ENCODE measurements at places on chromosomes 1 and 21.

- no peak for DNase-seq
These were observed 1.3 kb downstream of the ADAMTS1 start for GRCh38 chr21:26843933-26844257.

DNA sequence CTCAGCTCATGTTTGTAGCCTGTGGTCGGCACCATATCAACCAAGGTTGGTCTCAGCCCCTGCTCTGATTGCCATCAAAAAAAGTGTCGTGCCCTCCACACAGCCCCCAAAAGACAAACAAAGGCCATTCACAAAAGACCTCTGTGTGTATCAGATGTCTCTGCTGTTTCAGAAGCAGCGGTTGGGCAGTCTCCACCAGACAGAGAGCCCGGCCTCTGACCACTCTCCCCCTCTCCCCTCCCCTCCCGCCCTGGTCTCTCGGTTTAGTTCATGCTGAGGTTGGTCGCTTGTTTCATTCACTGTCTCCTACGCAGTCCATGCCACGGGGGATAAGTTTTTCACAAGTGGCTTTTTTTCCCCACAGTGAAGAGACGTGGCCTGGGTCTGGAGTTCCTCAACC is 27.1 kb downstream of the ACTA1 start:
- DNase-seq: no peak

- DNase-seq: no peak
These were observed 197.5 kb upstream of the KIAA0040 start for GRCh38 chr1:175390081-175390481.

GRCh38 chr1:210600421-210601159 is 271.9 kb downstream of the HHAT start:
- no peak for DNase-seq

GRCh38 chr1:165434281-165434680 is 10.6 kb downstream of the RXRG start:
- DNase-seq: no peak

DNA sequence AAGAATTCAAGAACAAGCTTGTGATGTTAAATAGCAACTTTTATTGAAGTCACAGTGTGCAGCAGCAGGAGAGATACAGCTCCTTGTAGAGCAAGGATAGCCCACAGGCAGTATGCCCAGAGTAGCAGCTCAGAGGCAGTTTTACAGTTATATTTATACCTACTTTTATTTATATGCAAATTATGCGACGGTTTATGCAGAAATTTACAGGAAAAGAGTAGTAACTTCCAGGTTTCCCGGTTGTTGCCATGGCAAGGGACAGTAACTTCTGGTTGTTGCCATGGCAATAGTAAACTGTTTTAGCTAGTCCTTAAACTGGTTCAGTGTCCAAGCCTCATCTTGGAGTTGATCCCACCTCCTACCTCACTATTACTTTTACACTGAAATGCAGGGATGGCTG is 344.6 kb upstream of the LYPLAL1 start:
- no peak for DNase-seq

- no peak for DNase-seq
These were observed 3.3 kb downstream of the RAVER2 start for GRCh38 chr1:64748222-64748621.

DNA sequence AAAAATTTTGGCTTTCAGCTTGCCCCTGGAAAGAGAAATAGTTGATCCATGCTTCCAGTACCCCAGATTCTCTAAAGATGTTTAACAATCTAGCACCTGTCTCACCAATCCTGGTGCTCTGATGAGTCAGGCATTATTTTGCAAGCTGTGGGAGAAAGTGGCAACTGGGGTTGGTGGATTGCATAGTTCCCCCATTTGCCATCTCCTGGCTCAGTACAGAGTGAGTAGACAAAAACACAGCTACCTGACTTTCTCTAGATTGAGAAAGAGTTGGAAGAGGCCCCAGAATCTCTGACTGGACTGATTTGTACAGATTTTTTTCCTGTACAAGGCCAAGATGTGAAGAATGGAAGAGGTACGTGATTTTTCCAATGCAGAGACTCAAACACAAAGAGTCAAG is 75.1 kb upstream of the NEGR1 start:
- no peak for DNase-seq

GRCh38 chr1:180194546-180195207 is 35.4 kb upstream of the LHX4 start:
- DNase-seq: peak; percentile 38

DNA sequence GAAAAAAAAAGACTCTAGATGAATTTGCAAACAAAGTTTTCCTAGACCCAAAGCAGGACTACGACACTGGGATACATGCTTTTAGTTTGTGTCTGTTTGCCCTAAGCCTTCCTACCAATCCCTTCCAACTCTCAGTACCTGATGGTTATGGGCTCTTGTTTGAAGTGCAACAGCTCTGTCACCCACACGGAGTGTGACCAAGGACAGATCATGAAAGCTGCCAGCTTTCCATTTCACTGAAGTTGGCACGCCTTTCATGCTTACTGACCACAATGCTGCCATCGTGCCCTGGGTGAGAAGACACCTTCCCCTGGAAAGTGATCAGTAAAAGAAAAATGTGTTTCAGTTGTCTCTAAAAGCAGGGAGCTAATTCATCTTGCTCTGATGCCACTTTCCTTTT is 312.5 kb upstream of the PTBP2 start:
- no peak for DNase-seq

- no peak for DNase-seq
These were observed 26.8 kb upstream of the TARBP1 start for GRCh38 chr1:234505769-234506102.

- DNase-seq: no peak
These were observed 13.3 kb upstream of the GRIK1 start for GRCh38 chr21:29953072-29953471.

DNA sequence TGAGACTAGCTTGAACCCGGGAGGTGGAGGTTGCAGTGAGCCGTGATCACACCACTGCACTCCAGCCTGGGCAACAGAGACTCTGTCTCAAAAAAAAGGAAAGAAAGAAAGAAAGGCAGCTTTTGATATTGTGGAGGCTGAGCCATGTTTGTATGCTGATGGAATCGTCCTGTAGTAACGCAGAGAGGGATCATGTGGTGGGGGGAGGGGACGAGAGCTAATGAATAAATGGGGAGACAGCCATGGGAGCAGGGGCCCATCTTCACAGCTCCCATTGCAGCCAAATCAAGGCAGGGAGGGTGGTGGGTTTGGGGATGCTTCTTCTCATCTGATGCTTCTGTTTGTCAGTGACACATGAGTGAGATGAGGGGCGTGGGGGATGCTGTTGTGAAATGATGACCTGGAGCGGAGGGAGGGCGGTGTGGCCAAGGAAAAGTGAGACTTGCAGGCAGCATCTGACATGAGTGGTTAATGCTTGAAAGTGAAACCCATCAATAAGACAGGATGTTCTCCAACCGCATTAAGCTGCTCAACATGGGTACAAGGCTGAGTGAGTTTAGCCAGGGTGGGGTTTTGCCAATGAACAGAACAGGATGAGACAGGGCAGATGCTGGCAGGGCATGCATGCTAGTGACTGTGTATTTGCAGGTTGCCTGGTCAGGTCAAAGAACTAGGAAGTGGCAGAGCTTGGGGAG is 16.7 kb downstream of the SPATA21 start:
- no peak for DNase-seq

DNA sequence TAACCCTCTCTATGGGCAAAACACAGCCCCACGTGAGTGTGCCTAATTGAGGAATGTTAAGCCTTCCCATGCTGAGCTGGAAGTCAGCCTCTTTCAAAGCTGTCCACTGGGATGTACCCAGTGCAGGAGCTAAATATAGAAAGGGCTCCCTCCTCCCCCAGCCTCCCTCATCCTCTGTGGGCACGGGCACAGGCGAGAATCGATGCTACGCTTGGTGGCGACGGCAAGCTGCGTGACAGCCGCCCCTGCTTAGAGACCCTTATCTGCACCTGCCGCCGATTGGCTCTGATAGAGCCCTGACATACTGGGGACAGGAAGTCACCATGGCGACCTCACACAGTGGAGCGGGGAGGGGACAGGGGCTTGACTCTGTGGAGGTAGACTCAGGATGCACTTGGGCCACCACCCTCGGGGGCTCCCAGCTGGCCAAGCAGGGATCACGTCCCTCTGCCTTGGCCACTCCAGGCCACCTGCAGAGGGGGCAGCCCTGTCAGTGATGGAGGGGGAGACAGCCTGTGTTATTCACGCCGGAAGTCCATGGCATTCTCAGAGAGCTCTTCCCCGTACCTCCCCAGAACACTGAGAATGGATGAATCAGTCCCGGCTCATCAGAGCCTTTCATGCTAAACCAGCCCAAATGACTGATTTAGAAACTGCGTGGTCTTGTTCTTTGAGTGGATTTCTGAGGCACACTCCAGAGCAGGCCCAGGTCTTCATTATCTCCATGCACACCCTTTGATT is 84.8 kb downstream of the KCND3 start:
- peak; percentile 87 for DNase-seq

DNA sequence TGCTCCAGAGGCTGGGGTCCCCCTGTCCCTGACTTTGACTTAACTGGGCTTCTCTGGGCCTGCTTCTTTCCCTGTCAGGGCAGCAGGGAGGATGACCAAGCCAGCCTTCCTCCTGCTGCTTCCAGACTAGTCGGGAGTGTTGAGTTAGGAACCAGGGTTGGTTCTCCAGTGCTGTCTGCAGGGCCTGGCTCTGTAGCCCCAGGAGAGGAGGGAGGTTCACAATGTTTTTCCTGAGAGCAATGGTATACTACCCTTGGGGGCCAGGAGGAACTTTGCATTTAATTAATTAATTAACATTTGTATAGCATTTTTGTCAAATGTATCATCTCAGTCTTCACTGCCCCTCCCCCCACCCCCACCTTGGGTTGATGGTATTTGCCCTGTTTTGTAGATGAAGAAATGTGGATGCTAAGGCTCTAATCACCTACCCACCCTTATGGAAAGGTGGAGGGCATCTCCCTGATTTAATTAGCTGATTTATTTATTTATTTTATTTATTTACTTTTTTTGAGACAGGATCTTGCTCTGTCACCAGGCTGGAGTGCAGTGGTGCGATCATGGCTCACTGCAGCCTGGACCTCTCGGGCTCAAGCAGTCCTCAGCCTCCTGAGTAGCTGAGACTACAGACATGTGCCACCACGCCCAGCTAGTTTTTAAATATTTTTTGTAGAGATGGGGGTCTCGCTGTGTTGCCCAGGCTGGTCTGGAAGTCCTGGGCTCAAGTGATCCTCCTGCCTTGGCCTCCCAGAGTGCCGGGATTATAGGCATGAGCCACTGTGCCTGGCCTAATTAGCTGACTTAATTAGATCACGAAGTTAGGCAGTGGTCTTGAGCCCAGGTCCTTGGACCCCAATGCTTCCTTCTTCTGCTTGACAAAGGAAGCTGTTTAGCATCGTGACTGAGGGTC is 6.6 kb downstream of the H6PD start:
- DNase-seq: no peak

DNA sequence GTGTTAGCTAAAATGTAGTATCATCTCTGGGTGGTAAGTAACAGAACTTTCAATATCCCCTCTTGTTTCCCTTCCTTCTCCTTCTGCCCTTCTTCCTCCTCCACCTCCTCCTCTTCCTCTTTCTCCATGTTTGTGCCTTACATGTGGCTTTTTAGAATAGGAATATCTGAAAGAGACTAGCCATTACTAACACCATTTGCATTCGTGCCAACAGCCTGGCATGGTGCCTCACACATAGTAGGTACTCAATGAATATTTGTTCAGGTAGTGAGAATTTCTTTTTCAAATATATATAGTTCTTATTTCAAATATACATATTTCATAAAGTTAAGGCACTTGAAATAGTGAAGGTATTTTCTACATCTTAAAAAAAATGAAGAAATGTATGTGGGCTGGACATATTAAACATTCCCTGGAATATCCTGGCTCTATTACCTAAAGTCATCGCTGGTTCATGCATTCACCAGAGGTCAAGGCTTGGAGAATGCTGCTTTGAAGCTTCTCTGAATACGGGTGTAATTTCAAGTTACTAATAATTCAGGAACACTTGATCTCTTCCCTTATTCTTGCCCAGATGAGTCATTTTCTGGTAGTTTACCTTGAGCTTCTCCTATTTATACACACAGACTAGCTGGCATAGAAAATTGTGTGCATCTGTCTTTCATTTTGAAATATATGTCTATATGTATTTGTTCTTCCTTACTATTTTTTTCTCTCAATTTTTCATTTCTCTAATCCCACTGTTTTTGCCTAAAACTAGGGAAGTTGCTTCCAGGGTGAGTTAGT is 319.4 kb downstream of the TGFB2 start:
- DNase-seq: no peak

- DNase-seq: no peak
These were observed 5.1 kb downstream of the HSPB7 start for GRCh38 chr1:16012590-16013219.

DNA sequence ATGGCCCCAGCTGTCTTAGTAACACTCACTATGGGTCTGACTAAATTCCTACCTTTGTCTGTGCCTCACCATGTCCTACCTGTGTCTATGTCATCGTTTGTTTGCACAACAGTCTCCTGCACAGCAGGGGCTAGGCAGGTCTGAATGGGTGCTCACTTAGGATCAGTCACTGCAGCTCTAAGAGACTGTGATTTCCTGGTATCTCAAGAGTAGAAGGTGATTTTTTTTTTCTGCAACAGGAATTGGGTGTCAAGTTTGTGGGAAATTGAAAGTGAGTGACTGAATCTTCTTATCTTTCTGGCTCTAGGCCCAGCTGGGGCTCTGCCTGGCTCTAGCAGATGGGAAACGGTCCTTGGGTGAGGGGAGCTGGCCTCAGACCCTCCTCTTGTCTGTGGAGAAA is 46.4 kb upstream of the TRABD2B start:
- DNase-seq: peak; percentile 30

DNA sequence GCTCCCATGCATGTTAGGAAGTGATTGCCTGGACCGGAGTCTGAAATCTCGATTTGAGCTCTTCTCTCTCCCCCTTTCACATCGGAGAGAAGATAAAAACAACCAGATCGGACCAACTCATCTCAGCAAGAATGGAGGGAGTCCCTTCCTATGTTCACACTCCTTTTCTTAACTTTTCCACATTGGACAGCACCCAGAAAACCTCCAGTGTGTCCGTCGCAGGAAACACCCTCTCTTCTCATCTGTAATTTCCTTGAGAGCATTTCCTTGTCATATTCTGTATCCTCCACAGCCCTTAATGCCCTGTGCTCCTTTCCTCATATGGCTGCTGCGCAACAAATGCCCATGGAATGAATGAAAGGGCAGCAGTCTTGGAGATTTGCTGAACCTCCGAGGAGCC is 1.5 kb upstream of the TDRD10 start:
- no peak for DNase-seq

GRCh38 chr1:75796376-75797272 is at the start of gene MSH4:
TSS of gene MSH4 (plus strand) at chr1:75796882. CDS start at chr1:75796986, 104 bp downstream.
- DNase-seq: no peak

DNA sequence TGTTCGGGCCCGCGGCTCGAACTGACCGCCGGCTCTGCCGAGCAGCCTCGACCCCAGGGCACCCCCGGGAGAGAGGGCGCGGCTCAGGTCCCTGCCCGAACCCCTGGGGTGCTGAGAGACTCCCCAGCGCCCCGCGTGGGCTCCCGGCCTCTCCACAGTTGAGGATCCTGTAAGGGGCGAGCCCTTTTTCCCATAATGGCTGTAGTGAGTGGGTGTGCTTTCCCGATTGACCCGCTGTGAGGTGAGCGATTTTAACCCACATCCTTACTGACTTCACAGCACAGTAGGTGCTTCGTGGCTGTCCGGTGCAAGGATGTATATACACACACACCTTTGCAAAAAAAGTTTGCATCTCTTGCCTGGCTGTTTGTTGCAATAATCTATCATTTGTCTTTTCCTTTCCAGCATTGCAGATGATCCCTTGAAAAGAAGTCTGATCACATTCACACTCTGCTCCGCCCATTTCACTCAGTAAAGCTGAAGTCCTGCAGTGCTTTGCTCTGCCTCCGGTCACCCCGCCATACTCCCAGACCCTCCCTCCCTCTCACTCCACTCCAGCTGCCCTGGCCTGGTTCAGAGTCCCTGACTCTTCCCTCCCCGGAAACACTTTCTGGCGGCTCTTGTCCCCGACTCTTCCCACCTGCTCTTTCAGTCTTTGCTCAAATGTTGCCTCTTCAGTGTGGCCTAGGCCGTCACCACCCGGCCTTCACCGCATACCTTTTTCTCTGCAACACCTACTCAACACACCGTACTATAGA is 955 bp upstream of the UBE2G2 start:
- DNase-seq: no peak
